ENCODE measurements at places on chromosomes 7 and 10. TPM values are rescaled to one million over a fixed set of nuclear protein-coding genes. Genes with fewer than 3 reads are reported as not detected.

Gene FLNC
- 7.3 TPM for total RNA-seq

Gene ARHGAP22
- total RNA-seq = 3.1 TPM

Gene R3HCC1L
- 13.5 TPM for total RNA-seq

Gene SMO
- total RNA-seq = 18.4 TPM

Gene PNPLA8
- total RNA-seq = 16.3 TPM

Gene ALOX5
- 0.20 TPM for total RNA-seq

Gene PIP
- total RNA-seq = 0.71 TPM

Gene PIK3AP1
- 0.58 TPM for total RNA-seq

Gene TEX36
- total RNA-seq = not detected

Gene TNPO3
- 42.1 TPM for total RNA-seq

Gene SFRP4
- 7.7 TPM for total RNA-seq

Gene CLDN15
- total RNA-seq = 12.9 TPM

Gene ZPBP
- not detected for total RNA-seq

Measured in A549 treated with ZK216348 at 1 μM for 4 hours (cell line).